ENCODE measurements at places on chromosomes 7 and 10. TPM values are rescaled to one million over a fixed set of nuclear protein-coding genes. Genes with fewer than 3 reads are reported as not detected.

GRCh38 chr10:46037107-46037825 is 6.8 kb upstream of the NCOA4 start:
- peaks cover 5% of the 10 kb centered on the region for H3K4me1 ChIP-seq
- no peak overlapping the region for H3K4me3 ChIP-seq
- no peaks in the 10 kb centered on the region for H3K36me3 ChIP-seq
- peaks cover 6% of the 10 kb centered on the region for H3K27me3 ChIP-seq
- no peak for DNase-seq
- H3K27ac ChIP-seq = no peak overlapping the region

The HOXA10 gene
- 0.12 TPM for total RNA-seq

DNA sequence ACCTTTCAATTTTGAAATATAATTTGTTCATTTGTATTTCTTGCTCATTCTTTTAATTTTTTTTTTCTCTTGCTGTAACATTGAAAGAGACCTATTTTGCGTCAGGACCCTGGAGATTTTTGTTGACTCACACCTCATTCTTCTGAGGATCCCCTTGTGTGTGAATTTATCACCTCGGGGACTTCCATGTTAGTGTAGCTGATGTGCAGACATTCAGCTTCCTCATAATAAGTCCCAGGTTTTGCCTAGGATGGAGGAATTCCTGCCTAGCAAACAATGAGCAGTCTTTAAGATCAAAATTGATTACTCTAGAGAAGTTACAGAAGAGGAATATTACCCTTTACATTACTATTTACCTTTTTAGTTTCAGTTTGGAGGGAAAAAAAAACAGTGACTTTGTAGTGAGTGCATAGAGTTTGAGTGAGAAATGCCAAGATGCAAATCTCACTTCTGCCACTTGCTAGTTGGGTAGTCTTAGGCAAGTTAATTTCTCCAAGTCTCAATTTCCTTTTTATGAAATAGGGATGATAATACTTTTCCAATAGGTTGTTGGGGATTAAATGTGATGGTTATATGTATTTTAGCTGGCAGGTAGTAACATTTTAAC is 14.3 kb downstream of the TES start:
- no peak for DNase-seq
- peaks cover 94% of the 10 kb centered on the region for H3K4me1 ChIP-seq
- no peaks in the 10 kb centered on the region for H3K27me3 ChIP-seq
- peak overlapping the region; percentile 34 for H3K27ac ChIP-seq
- no peaks in the 10 kb centered on the region for H3K36me3 ChIP-seq

- H3K27ac ChIP-seq = no peak overlapping the region
- DNase-seq = no peak
- no peaks in the 10 kb centered on the region for H3K27me3 ChIP-seq
- peaks cover 24% of the 10 kb centered on the region for H3K36me3 ChIP-seq
- H3K4me3 ChIP-seq = no peak overlapping the region
These were observed 2.8 kb downstream of the ZNF22 start for GRCh38 chr10:45003432-45004000.

DNA sequence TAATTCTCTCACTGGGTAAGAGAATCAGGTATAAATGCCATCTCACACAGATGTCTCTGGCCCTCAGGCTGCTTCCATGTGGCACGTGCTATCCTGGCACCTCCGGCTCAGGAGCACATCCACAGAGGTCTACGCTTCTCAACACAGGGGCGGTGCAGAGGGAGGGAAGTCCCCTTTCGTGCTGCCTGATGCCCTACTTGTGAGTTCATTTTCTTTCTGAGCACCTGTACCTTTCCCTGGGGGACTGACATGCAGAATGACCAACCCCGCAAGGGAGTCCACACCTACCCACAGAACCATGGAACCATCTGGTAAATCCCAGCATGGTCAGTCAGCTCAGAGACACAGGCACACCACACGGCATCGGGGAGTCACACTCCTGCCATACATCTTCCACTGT is 99.0 kb upstream of the SAMD8 start:
- no peak overlapping the region for H3K27ac ChIP-seq
- peaks cover 6% of the 10 kb centered on the region for H3K36me3 ChIP-seq

Measured in chondrocyte (in vitro differentiated cells).